Activated CD8-positive, alpha-beta T cell treated with anti-CD3 and anti-CD28 coated beads for 36 hours (primary cell): ENCODE measurements at places on chromosomes 6 and 20. TPM values are rescaled to one million over a fixed set of nuclear protein-coding genes. Genes with fewer than 3 reads are reported as not detected.

- peak overlapping the region; percentile 97 for H3K4me3 ChIP-seq
- no peaks in the 10 kb centered on the region for H3K27me3 ChIP-seq
- no peak for DNase-seq
- H3K36me3 ChIP-seq: peaks cover 90% of the 10 kb centered on the region
- H3K4me1 ChIP-seq: peaks cover 89% of the 10 kb centered on the region
- H3K27ac ChIP-seq: peak overlapping the region; percentile 97
Measured at GRCh38 chr20:31712564-31713311, 9.9 kb downstream of the BCL2L1 start.

DNA sequence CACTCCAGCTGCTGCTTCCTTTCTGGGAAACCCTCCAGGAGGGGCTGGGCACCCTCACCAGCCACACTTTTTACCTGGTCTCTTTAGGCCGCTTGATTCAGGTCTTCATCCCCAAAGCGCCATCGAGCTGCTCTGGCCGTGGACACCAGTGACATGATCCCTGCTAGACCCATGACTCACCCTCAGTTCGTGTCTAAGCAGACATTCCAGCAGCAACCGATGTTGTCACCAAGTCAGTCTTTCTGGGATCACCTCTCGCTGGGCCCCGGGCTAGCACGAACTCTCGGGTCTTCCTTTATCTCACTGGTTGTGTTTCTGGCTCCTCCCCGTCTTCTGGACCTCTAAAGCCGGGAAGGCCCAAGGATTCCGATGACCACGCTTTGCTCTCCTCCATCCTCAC lies 43.0 kb upstream of the GPR31 start:
- DNase-seq: no peak
- no peak overlapping the region for H3K27ac ChIP-seq
- peaks cover 22% of the 10 kb centered on the region for H3K27me3 ChIP-seq

- no peak overlapping the region for H3K4me3 ChIP-seq
- no peak overlapping the region for H3K27ac ChIP-seq
- H3K36me3 ChIP-seq: no peaks in the 10 kb centered on the region
- H3K4me1 ChIP-seq: peaks cover 14% of the 10 kb centered on the region
- H3K27me3 ChIP-seq: no peaks in the 10 kb centered on the region
Measured at GRCh38 chr6:141464490-141464889, 668.2 kb upstream of the GJE1 start.

- peaks cover 18% of the 10 kb centered on the region for H3K4me1 ChIP-seq
- no peaks in the 10 kb centered on the region for H3K27me3 ChIP-seq
- H3K27ac ChIP-seq: peak overlapping the region; percentile 14
- H3K4me3 ChIP-seq: no peak overlapping the region
- DNase-seq: no peak
Measured at GRCh38 chr6:144330017-144330987, 45.2 kb downstream of the UTRN start.

The SULF2 gene
- 0.47 TPM for total RNA-seq

The GSTA2 gene
- total RNA-seq: not detected

DNA sequence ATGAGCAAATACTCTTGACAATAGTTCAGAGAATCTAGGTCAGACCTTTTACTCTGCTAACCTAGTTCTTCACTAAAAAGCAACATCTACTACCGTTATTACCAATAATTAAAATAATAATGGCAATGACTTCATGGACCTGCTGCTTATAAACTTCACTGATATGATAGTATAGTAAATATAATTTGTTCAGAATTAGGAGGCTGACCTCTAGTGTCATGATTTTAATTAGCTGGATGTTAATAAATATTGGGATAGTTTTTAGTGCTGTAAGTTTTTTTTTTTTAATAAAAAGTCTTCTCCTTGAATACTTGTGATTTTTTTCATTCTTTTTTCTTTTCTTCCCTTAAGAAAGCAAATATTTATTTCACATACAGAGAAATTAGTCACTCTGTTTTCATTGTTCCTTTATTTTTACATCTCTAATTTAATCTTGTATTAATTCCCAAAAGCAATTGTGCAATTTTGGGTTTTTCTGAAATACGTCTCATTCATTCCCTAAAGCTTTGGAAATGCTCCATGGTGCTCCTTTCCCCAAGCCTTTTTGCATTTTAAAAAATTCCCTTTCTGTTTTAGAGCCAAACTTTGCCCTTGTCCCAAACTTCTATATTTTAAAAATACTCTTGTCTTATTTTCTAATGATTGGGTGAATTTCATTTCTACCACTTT lies 46.6 kb upstream of the UST start:
- peak overlapping the region; percentile 46 for H3K4me3 ChIP-seq
- no peaks in the 10 kb centered on the region for H3K36me3 ChIP-seq
- DNase-seq: no peak
- peaks cover 2% of the 10 kb centered on the region for H3K27me3 ChIP-seq
- H3K27ac ChIP-seq: no peak overlapping the region

DNA sequence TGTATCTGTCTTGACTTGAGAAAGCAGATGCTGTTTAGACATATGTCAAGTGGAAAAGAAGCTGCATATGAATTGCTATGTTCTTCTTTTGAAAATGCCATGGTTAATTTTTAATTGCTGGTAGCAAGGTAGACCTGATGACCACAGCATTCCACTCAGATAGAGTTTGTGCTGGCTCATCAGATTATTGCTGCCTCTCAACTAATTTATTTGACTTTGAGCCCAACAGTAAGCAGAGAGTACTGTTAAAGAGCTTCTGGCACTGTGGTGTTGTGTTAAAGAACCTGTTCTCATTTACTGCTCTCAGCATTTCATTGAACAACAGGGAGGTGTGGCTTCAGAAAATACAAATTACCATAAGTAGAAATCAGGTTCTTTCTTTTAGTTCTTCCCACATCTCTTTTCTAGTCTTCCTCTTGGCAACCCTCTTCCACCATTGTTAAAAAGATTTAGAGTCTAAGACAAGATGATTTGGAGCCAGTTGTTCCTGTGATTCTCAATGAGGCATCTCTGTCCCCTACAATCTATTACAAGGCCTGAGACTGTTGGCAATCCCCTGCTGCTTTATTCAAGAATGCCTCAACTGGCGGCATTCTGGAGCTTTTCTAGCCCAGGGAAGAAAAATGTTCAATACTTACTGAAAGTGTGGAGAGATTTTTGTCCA lies 967.6 kb upstream of the GJE1 start:
- no peaks in the 10 kb centered on the region for H3K36me3 ChIP-seq
- H3K27ac ChIP-seq: no peak overlapping the region
- DNase-seq: no peak

The HS3ST5 gene
- not detected for total RNA-seq

The SEMG1 gene
- total RNA-seq: not detected

DNA sequence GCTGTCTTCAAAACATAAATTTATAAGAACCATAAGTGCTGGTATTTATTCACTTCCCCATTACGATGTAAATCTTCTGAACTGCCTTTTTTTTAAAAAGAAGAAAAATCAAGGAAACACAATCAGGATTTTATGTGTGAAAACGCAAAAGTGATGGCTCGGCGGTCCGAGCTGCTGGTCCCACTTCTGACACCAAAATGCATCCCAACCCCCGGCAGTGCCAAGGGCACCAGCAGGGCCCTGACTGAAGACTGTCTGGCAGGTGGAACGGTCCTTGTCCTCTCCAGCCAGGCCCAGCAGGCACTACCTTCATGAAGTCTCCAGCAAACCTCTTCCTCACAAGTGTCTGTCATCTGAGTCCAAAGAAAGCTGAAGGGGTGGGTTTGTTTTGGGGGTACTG lies 41.2 kb downstream of the TBC1D7 start:
- H3K36me3 ChIP-seq: peaks cover 39% of the 10 kb centered on the region
- H3K4me3 ChIP-seq: no peak overlapping the region
- H3K27me3 ChIP-seq: no peaks in the 10 kb centered on the region
- DNase-seq: no peak
- H3K27ac ChIP-seq: no peak overlapping the region

- H3K4me3 ChIP-seq: no peak overlapping the region
- DNase-seq: no peak
- peaks cover 7% of the 10 kb centered on the region for H3K27me3 ChIP-seq
- no peak overlapping the region for H3K27ac ChIP-seq
- peaks cover 2% of the 10 kb centered on the region for H3K36me3 ChIP-seq
Measured at GRCh38 chr6:169939554-169940164, 188.2 kb downstream of the ERMARD start.

DNA sequence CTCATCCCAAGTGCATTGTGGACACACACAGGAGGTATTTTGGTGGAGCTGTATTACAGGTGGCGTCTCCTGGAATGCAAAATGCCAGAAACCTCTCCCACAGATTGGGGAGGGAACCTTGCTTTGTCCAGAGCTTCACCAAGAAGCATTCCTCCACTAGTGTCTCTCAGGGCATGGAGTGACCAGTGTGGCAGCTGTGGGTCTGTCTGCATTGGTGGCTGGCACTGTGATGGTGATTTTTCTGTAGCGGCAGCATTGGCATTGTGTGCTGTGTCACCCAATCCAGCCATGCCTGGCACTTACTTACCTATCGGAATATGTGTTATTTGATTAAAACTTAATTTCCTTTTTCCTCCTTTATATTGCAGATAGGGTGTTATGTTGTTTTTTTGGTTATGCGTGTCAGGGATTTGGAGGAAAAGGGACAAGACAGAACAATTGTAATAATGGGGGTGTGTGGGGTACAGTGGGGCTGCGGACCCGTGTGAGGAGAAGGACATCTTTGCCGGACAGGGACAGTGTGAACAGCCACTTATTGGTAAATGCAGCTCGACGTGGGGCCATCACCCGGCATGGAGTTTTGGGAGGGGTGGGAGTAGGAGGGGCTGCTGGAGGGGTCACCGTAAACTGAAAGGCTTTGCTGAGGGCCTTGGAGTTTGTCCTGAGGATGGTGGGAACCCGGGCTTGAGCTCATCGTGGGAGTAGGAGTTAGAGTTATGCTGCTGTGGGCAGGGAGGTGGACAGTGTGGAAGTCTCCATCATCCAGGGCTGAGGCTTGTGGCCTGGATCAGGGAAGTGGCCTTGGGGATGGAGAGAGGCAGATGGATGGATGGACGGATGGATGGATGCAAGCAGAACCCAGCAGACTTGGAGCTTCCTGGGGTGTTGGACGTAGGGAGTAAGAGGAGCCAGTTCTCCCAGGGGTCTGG lies 105.0 kb downstream of the SYCP2 start:
- H3K4me1 ChIP-seq: no peaks in the 10 kb centered on the region
- H3K27ac ChIP-seq: no peak overlapping the region
- no peaks in the 10 kb centered on the region for H3K36me3 ChIP-seq
- H3K4me3 ChIP-seq: no peak overlapping the region
- H3K27me3 ChIP-seq: peaks cover 4% of the 10 kb centered on the region

GRCh38 chr20:22529150-22530019 lies 55.0 kb downstream of the FOXA2 start:
- H3K27me3 ChIP-seq: peaks cover 2% of the 10 kb centered on the region
- no peaks in the 10 kb centered on the region for H3K36me3 ChIP-seq
- no peaks in the 10 kb centered on the region for H3K4me1 ChIP-seq
- no peak overlapping the region for H3K4me3 ChIP-seq

GRCh38 chr20:49749625-49750024 lies 35.9 kb upstream of the B4GALT5 start:
- H3K27me3 ChIP-seq: peaks cover 8% of the 10 kb centered on the region
- no peak overlapping the region for H3K27ac ChIP-seq
- H3K4me1 ChIP-seq: peaks cover 9% of the 10 kb centered on the region
- no peak overlapping the region for H3K4me3 ChIP-seq
- no peak for DNase-seq
- H3K36me3 ChIP-seq: no peaks in the 10 kb centered on the region

The ID1 gene
- 0.41 TPM for total RNA-seq

GRCh38 chr20:44025756-44026155 lies 111.1 kb downstream of the TOX2 start:
- H3K27me3 ChIP-seq: peaks cover 17% of the 10 kb centered on the region
- no peak overlapping the region for H3K27ac ChIP-seq
- H3K36me3 ChIP-seq: no peaks in the 10 kb centered on the region
- H3K4me1 ChIP-seq: peaks cover 22% of the 10 kb centered on the region

- no peaks in the 10 kb centered on the region for H3K36me3 ChIP-seq
- no peak overlapping the region for H3K4me3 ChIP-seq
- no peaks in the 10 kb centered on the region for H3K4me1 ChIP-seq
- peaks cover 15% of the 10 kb centered on the region for H3K27me3 ChIP-seq
- DNase-seq: no peak
- no peak overlapping the region for H3K27ac ChIP-seq
Measured at GRCh38 chr20:23679133-23680092, 9.4 kb downstream of the CST4 start.

DNA sequence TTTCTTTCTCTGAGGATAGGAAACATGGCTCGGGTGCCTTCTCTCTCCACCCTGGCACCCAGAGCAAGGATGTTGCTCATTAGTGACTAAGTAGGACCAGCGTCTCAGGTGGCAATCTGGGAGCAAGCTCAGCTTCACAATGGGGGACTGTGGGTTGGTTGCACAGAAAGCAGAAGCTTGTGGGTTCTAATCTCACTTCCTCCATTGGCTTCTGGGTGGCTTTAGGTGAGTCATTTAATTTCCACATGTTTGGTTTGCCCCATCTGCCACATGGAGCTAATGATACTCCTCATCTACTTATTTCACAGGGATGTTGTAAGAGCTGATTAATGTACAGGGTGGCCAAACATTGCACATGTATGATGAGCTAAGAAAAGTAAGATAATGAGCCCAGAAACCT lies 54.8 kb upstream of the AKIRIN2 start:
- H3K4me1 ChIP-seq: peaks cover 11% of the 10 kb centered on the region
- no peak overlapping the region for H3K4me3 ChIP-seq
- no peaks in the 10 kb centered on the region for H3K36me3 ChIP-seq
- no peak overlapping the region for H3K27ac ChIP-seq
- peak; percentile 61 for DNase-seq

DNA sequence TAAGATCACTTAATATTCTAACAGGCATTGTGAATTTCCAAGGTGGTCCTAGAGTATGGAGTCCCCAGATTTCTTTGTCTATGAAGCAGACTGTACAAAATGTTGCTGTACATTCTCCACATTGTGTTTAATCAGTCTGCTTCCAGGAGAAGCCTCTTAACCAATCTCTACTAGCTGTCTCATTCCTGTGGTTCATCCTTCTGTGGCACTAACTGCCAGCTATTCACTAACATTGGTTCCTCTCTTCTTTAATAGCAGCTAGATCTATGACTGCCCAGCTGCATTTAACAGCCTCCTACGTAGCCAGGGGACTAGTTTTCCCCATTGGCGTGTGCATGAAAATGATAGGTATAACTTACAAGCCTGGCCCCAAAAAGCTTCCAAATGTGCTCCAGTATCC lies 395.4 kb downstream of the SAMD5 start:
- no peak overlapping the region for H3K27ac ChIP-seq
- H3K36me3 ChIP-seq: no peaks in the 10 kb centered on the region
- H3K4me1 ChIP-seq: no peaks in the 10 kb centered on the region
- DNase-seq: no peak
- no peaks in the 10 kb centered on the region for H3K27me3 ChIP-seq

GRCh38 chr6:122472022-122472340 lies 374 bp upstream of the SERINC1 start:
- H3K36me3 ChIP-seq: peaks cover 18% of the 10 kb centered on the region
- peaks cover 30% of the 10 kb centered on the region for H3K4me1 ChIP-seq
- no peak for DNase-seq
- peak overlapping the region; percentile 98 for H3K27ac ChIP-seq

DNA sequence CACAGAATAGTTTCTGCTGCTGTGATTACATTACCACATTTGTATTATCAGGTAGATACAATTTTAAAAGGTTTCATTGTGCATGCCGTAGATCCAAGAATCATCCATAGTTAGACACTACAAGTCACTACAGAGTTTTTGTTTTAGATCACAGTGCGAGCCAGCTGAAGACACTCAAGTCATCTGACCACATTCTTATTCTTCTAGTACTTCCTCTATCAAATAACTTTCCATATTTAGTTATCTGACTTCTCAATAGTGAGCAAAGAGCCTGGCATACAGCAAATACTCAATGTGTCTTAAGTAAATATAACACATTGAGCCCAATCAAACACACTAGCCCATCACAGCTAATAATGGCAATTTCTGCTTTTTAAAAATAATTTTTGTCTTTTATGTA lies 195.4 kb downstream of the ASCC3 start:
- no peaks in the 10 kb centered on the region for H3K27me3 ChIP-seq
- no peak overlapping the region for H3K27ac ChIP-seq
- peaks cover 1% of the 10 kb centered on the region for H3K36me3 ChIP-seq
- H3K4me3 ChIP-seq: no peak overlapping the region
